ENCODE measurements at places on chromosomes 2 and 18. TPM values are rescaled to one million over a fixed set of nuclear protein-coding genes. Genes with fewer than 3 reads are reported as not detected.

GRCh38 chr2:5869936-5870335 lies 177.8 kb downstream of the SOX11 start:
- DNase-seq, result no peak

GRCh38 chr2:9382604-9383235 lies 40.6 kb downstream of the ITGB1BP1 start:
- DNase-seq, result peak; percentile 52

DNA sequence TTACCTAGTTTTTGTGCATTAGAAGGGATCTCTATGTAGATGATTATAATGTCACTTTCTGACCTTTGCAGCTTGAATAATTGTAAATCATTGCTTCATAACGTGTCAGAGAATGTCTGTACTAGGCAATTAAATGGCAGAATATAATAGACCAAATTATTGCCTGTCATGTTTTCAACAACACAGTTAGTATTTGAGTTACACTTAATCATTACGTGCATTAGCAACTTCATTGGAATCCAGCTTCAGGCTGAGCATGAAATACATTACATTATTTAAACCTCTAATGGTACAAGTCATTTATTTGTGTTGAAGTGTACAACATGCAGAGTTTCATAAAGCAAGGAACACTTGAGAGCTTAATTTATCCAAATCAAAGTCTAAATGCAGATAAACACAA lies 48.0 kb downstream of the ZNF407 start:
- peak; percentile 56 for DNase-seq

DNA sequence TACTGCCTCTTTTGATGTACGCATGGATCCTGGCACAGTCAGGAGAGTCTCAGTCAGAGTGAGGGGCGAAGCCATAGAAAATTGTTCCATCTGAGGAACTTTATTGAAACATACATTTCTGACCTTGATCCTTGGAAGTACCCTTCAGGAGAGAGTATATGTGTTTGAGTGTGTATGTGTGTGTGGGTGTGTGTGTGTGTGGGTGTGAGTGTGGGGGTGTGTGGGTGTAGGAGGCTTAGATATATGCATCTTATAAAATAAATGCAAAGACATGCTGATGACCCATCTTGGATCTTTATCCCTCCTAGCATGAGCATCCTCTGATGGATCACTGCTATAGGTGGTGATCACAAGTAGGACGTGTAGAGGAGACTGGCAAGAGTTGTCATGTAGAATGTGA lies 93.5 kb downstream of the SETBP1 start:
- no peak for DNase-seq

DNA sequence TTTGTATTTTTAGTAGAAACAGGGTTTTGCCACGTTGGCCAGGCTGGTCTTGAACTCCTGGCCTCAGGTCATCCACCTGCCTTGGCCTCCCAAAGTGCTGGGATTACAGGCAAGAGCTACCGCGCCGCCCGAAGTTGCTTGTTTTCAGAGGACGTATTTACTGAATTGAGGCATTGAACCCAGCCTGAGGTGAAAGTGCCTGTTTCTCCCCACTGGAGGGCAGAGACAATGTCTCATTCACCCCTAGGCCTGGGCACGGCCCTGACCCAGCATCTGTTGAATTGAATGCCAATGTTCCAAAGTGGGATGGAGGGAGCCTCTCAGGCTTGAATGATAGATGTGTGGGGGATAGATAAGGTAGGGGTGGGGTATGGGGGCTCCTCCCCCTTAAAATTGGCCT lies 4.5 kb upstream of the TMBIM1 start:
- no peak for DNase-seq

GRCh38 chr2:120007851-120008250 lies 5.0 kb upstream of the EPB41L5 start:
- DNase-seq, result no peak

- no peak for DNase-seq
These were observed 257.2 kb downstream of the DYSF start for GRCh38 chr2:71710367-71711132.

- DNase-seq, result no peak
These were observed 30.8 kb upstream of the ODC1 start for GRCh38 chr2:10478916-10479315.

GRCh38 chr18:44795241-44795640 lies 114.6 kb downstream of the SETBP1 start:
- no peak for DNase-seq

- DNase-seq, result peak; percentile 16
These were observed 30.6 kb upstream of the GPD2 start for GRCh38 chr2:156405586-156405985.

- no peak for DNase-seq
These were observed 104.0 kb upstream of the PARD3B start for GRCh38 chr2:204441316-204441715.

- DNase-seq, result no peak
These were observed 30.6 kb upstream of the DYSF start for GRCh38 chr2:71422786-71423185.

Gene GAREM2
- total RNA-seq, result 0.28 TPM

Gene DLGAP1
- total RNA-seq, result under 0.01 TPM

Gene HOXD9
- not detected for total RNA-seq

Gene HRH4
- total RNA-seq, result not detected

Gene DHRS9
- not detected for total RNA-seq

Gene MYO7B
- 0.18 TPM for total RNA-seq

Gene CAB39
- total RNA-seq, result 71.7 TPM

Gene MEP1B
- total RNA-seq, result not detected

Gene SLC9A2
- not detected for total RNA-seq

Gene CHAC2
- 6.9 TPM for total RNA-seq

Gene LRRC30
- not detected for total RNA-seq

Data from IMR-90 (cell line).